Activated CD4-positive, alpha-beta T cell treated with anti-CD3 and anti-CD28 coated beads for 24 hours (primary cell): ENCODE measurements at places on chromosomes 2 and 18.

GRCh38 chr18:1047406-1047805 lies 142.7 kb downstream of the ADCYAP1 start:
- no peak for DNase-seq

- DNase-seq = no peak
Observed at GRCh38 chr2:224381521-224382279, 20.2 kb downstream of the FAM124B start.

GRCh38 chr2:74148457-74149246 lies 940 bp upstream of the BOLA3 start:
- no peak for DNase-seq

DNA sequence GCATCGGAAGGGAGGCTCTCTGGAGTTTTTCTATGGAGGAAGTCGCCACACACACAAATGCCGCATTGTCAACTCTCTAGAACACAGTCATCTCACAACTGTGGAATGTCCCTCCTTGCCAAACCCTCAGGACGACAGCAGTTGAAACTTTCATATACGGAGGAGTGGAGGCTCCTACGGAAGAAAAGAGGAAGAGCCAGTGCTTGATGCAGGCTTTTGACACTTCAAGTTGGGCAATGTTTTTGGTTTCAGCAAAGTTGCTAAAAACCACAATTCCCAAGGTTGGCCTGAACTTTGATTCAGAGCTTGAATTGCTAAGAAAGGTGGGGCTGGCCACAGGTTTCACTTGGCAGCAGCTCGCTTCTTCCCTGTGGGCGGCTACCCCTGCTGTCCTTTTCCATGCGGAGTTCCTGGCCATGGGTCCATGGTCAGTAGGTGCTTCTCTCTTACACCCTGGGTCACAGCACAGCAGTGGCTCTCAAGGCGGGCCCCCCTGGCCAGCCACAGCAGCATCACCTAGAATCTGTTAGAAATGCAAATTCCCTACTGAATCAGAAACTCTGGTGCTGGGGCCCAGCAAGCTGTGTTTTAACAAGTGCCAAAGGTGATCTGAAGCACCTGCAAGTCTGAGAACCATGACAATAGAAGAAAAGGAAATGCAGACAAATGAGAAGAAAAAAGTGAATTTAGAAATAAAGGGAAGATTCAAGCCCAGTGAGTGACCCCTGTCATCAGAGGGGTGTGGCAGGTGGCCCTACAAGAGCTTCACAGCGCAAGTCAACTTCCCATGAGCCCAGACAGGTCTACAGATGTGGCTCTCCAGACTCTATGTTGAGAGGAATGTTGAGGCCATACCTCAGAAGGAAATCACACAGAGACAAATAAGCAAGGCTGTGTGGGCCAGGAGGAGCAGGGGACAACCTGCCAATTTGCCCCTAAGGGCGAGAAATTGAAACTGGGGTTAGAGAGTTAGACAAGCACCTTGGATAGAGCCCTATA lies 856.4 kb downstream of the RNF144A start:
- peak; percentile 15 for DNase-seq

DNA sequence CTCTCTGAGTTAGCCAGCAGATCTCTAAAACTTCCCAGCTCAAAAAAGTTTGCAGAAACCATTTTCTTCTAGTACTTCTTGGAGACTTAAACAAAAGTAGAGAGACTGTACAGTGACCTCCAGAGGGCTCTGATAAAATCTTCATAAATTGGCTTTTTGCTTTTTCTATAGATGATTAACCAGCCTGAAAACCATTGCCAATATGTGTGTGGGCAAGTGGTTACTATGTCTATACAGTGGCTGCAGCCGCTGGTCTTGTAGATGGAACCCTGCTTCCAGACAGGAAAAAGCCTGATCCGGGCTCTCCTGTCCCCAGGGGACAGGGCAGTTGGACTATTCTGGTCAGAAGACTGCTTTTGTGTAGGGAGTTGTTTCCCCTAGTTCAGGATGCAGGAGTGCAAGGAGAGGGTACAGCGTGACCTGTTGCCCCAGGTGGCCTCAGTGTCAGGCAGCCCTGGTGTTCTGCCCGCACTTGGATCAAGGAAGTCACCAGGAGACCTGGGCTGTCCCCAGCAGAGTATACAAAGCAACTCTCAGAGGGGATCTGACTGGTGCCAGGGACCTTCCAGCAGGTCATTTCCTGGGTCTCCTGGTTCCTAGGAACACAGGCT lies 7.3 kb upstream of the PTPRM start:
- no peak for DNase-seq

DNA sequence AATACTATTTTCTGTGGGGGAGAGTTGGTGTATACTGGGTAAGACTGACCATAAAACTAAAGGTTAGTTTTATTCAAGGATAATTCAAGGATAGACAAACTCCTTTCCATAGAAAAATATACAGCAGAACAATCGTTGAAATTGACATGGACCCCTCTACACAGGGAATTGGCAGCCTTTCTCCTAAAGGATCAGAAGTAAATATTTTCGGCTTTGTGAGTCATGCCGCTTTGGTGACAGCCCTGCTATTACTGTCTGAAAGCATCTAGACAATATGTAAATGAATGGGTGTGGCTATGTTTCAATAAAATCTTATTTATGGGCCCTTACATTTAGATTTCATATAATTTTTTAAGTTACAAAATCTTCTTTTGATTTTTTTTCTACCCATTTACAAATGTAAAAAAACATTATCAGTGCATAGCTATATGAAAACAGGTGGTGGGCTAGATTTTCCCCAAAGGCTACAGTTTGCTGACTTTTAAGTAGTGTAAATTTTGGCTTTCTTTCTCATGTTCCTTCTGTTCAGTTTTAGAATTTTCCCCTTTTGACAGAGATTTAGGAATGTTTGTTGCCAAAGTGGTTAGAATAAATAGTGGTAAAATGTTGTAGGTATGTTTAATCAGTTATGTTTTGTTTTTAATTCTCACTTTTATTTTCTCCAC lies 270.6 kb downstream of the DCC start:
- no peak for DNase-seq

GRCh38 chr2:230872968-230873660 lies 8.4 kb downstream of the ITM2C start:
- no peak for DNase-seq

GRCh38 chr18:2826581-2826980 lies 20.2 kb upstream of the EMILIN2 start:
- DNase-seq = no peak

DNA sequence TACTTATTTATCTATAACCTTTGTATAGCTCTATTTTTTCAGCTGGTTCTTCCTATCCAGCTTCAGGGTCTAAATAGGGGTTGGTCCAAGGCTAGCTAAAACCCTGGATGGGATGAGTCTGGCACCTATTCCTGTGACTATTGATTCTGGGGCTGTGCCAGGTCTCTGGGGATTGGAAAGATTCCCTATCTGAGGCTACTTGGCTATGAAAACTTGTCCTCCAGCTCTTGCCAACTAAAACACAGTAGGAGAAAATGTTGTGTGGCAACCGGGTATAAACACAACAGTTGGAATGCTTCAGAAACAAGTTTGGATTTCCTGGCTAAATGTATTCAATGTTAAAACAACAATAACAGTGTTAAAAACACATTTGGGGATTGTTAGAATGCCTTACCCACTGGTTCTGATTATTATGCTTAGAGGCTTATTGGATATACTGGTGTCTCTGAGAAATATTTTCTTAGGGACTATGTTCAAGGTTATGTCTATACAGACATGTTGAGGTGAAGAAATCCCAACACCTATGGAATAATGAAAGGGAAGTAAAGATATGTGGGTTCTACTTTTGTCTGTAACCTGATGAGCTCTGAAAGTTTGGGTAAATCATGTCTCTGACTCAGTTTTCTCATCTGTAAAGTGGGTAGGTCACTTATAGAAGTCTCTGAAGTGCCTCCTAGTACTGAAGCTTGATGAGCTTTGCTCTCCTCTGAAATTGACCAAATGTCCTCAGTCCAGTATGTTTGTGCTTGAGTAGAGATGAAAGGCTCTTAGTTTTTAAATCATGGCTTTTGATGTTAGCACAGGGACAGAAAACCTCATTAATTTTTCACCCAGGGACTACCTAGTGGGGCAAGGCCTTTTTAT lies 460.7 kb downstream of the MTX2 start:
- no peak for DNase-seq

DNA sequence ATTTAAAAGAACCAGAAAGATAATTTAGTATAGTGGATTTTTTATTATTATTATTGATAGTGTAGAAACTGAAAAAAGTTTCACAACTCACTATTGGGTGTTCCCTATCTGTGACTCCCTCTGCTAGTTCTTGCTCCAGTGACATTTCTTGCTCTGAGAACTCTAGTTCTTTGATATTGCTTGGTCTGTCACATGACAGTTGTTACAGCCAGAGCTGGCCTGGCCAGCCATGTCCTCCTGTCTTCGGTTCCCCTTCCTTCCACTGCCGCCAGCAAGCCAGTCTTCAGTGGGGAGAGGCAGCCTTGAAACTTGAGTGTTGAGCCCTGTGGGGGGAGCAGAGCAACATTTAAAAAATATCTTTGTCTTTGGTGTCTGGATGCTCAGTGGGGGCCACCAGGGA lies 7.6 kb upstream of the THOC1 start:
- DNase-seq = no peak

DNA sequence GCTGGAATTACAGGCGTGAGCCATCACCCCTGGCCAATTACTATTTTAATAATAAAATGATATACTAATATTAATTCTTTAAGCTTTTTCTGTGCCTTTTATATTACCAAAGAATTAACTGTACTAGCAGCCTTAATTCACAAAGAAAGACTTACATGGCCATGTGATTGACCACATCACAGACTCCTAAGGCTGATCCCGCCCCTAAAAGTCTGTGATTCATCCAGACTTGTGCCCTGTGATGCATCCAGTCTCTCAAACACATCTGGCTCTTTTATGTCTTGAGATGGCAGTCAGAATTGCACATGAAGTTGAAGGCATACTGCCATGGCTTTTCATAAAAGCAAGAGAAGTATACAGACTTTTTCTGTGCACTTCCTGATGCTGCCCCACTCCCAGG lies 91.7 kb downstream of the DTNA start:
- no peak for DNase-seq

GRCh38 chr2:86274918-86275275 lies 62.5 kb downstream of the REEP1 start:
- no peak for DNase-seq

DNA sequence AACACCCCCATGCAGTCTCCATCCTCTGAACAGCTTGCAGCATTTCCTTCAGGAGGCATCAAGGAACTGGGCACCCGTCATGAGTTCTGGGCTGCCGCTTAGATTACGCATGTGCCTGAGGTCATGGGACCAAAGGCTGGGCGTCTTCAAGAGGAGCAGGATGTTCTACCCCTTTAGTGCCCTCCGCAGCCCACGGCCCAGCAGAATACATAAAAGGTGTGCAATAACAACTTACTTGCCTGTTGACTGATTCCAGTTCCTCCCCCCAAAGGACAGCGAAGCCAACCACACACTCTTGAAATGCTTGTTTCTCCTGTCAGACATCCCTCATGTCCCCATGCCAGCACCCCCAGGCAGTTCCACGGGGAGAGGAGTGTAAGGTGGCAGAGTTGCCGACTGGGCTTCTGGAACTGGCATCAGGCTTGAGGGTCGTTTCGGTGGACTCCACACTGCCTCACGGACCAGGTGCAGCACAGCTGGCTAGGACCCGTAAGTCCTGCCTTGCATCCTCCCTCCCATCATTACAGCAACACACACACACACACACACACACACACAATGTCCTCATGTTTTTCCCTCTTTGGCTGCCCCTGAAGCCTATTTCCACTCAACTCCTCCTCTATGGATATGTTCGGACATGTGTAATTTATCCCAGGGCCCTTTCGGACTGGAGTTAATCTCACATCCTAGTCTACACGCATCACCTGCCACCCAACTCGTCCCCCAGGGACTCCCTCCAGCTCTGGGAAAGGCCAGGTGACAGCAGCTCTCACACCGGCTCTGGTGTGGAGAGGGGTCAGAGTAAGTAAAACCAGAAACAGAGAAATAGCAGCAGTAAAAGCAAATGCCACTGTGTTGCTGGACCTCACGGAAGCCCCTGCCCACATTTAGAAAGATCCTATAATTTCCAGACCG lies 200.7 kb downstream of the BCL11A start:
- no peak for DNase-seq

- DNase-seq = peak; percentile 28
Observed at GRCh38 chr18:21110713-21111345, 784 bp downstream of the ROCK1 start.

DNA sequence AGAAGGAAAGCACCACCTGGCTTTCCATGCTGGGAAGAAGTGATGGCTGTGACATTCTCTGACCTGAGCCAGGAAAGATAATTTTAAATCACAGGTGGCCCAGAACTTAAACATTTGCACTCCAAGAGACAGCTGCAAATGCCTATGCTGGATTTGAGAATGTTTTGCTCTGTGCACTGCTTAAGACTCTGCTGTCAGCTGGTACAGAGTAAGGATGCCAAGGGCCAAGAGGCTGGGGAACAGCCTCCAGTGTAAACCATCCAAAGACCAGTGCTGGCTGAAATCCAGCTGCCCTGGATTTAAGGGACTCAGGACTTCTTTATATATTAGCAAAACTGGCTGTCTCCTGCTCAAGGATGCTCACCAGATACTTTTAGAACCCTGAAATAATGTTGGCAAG lies 3.9 kb downstream of the HOXD8 start:
- DNase-seq = no peak

- DNase-seq = no peak
Observed at GRCh38 chr2:216857131-216857550, 2.7 kb downstream of the TNP1 start.

- no peak for DNase-seq
Observed at GRCh38 chr2:3185256-3185655, 192.4 kb downstream of the EIPR1 start.

GRCh38 chr2:60556576-60557485 lies 3.4 kb upstream of the BCL11A start:
- DNase-seq = no peak

GRCh38 chr2:47869859-47870595 lies 36.3 kb downstream of the FBXO11 start:
- DNase-seq = no peak

GRCh38 chr18:11955239-11956029 lies 25.9 kb upstream of the IMPA2 start:
- no peak for DNase-seq

- no peak for DNase-seq
Observed at GRCh38 chr2:147110317-147110716, 734.5 kb upstream of the ACVR2A start.

DNA sequence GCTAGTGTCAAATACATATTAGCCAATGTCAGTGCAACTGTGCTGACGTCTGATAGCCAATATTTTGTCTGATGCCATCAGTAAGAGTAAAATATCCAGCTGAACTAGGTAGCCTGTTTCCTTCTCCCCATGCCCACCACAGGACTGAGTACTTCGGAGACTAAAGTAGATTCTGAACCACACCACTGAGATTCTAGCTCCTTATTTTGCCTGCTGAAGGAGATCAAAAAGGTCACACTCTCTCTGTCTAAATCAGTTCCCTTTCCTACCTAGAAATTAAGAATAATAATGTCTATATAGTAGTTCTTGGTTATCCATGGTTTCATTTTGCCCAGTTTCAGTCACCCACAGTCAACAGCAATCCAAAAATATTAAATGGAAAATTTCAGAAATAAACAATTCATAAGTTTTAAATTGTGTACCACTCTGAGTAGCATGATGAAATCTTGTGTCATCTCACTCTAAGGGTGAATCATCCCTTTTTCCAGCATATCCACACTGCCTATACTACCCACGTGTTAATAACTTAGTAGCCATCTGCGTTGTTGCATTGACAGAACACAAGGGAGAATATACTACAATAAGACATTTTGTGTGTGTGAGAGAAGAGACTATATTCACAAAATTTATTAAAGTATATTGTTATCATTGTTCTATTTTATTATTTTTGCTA lies 1043.3 kb upstream of the PIK3C3 start:
- no peak for DNase-seq
